Upper lobe of right lung (tissue), 1 donor: ENCODE measurements at places on chromosomes 1 and 21. TPM values are rescaled to one million over a fixed set of nuclear protein-coding genes. Genes with fewer than 3 reads are reported as not detected.

Gene SLC25A34
- total RNA-seq, result 3.0 TPM

Gene IGSF21
- total RNA-seq, result 3.2 TPM

Gene GNG4
- not detected for total RNA-seq

GRCh38 chr21:15242906-15243305 lies 178.1 kb upstream of the NRIP1 start:
- no peak for DNase-seq

Gene SYCP1
- not detected for total RNA-seq

Gene SMIM1
- total RNA-seq, result 9.3 TPM

Gene INAVA
- total RNA-seq, result 9.0 TPM

DNA sequence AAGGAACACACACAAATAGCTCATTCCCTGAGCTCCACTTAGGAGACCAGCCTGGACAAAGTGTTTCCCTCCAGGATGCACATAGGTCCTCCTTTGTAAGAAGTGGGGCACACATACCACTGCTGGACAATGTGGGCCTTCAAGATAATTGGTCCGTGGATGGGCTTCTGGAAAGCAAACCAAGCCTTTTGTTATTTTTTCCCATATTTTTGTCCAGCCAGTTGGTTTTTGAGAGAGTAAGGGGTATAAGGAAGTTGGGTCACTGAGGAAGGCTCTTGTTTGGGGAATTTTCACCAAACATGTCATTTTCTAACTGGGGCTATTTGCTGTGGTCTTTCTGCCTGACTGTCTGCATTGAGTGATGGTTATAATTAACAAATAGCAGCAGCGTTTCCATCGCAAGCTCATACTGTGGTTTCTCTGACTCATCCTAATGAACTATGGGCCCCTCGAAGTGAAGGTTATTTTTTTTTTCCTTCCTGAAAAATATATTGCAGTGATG lies 306.3 kb upstream of the DUSP10 start:
- DNase-seq, result no peak

DNA sequence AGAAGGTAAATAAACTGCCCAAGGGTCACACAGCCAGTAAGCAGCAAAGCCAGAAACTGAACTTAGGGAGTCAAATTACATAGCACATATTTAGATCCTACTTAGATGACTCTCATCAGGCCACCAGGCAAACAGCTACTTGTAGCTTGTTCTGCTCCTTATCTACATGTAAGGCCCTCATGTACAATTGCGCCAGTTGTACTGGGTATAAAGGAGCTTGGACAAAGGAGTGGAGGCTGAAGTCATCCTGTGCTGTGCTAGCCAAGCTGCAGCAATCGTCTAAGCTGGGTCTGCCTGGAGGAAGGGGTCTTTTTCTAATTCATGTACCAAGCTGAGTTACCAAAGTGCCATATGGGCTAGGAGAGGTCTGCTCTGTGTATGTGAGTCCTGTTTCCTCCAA lies 12.8 kb downstream of the ETNK2 start:
- DNase-seq, result no peak

DNA sequence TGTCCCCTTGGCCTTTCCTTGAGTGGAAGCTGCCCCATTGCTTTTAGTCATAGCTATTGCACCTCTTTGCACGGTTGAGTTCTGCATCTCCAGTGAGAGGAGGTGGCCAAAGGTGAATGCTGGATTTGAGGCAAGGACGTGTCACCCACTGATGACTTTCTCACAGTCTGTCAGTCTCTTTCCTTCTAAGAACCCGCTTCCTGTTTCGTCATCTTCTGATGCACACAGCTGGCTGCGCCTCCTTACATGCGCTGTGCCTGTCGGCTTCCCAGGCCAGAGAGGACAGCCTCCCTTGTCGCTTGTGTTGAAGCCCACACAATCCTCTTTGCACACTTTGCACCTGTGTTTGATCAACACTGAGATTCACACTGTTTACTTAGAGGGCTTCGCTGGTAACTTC lies 41.8 kb upstream of the PWP2 start:
- DNase-seq, result no peak

Gene SPRR2A
- total RNA-seq, result not detected

Gene TCHHL1
- total RNA-seq, result not detected

DNA sequence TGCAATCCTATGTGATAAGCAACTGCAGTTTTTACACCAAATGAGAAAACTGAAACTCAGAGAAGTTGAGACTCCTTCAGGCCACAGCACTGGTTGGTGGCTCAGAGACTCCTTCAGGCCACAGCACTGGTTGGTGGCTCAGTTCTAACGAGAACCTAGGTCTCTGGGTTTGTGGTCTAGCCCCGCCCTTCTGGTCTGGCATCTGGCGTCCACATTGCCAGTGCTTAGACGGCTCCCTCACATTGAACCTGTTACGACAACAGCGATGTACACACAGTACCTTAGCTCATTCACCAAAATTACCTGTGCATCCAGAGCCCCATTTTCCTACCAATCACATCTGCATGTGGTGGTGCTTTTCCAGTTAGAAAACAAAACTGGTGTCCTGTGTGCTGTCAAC lies 66.1 kb downstream of the NID1 start:
- no peak for DNase-seq

DNA sequence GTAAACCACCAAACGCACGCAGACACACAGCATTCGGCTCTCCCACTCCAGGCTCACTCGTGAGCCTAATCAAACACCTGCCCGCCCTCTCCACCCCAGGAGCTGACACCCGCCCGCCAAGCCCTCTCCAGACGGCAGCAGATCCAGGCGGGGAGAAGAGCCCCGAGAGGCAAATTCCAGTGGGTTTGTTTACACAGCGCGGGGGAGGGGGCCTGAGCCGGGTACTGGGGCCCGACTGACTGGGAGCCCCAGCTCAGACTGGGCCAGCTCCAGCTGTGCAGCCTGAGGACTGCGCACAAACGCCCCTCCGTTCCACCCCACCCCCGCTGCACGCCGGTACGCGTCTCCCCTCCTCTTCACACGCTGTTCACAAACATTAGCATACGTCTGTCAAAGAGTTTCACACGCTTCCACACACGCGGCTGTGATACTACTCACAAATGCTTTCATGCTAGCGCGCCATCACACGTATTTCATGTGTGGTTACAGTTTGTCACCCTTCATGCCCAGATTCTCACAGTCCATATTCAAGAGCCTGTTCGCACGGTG lies 1.0 kb upstream of the EFNA1 start:
- DNase-seq, result peak; percentile 95

GRCh38 chr1:162383516-162383915 lies 2.0 kb downstream of the C1orf226 start:
- DNase-seq, result no peak

Gene C1orf35
- 12.5 TPM for total RNA-seq

- DNase-seq, result no peak
Observed at GRCh38 chr1:11735531-11735853, 444 bp upstream of the AGTRAP start.

- DNase-seq, result no peak
Observed at GRCh38 chr1:22886211-22886610, 86.5 kb downstream of the LACTBL1 start.

- peak; percentile 90 for DNase-seq
Observed at GRCh38 chr1:960363-961131, at the start of gene KLHL17. Gene KLHL17 (plus strand): TSS chr1:960584. CDS start chr1:960694, 110 bp downstream.

Gene USP48
- total RNA-seq, result 56.4 TPM

- peak; percentile 85 for DNase-seq
Observed at GRCh38 chr1:52368383-52369172, 2.6 kb upstream of the CC2D1B start.

GRCh38 chr1:178397678-178398077 lies 99.1 kb downstream of the CLEC20A start:
- DNase-seq, result no peak

DNA sequence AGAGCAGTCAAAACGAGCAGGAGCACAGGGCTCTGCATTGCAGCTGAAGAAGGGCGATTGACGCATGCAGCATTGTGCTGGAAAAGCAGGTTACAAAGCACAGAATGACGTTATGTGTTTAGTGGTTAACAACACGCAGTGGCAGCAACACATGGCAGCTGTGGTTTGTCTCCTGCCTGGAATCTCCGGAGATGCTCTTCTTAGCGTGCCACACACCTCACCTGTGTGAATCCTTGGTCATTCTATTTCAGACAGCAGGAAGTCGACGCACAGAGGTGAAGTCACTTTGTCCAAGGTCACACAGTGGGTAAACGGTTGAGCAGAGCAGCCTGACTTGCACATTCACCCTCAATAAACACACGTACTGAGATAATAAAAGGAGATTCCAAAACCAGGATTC lies 14.7 kb downstream of the OBSCN start:
- no peak for DNase-seq

Gene MRPL24
- 41.8 TPM for total RNA-seq

- DNase-seq, result no peak
Observed at GRCh38 chr1:113675302-113675701, 84.0 kb downstream of the PHTF1 start.

DNA sequence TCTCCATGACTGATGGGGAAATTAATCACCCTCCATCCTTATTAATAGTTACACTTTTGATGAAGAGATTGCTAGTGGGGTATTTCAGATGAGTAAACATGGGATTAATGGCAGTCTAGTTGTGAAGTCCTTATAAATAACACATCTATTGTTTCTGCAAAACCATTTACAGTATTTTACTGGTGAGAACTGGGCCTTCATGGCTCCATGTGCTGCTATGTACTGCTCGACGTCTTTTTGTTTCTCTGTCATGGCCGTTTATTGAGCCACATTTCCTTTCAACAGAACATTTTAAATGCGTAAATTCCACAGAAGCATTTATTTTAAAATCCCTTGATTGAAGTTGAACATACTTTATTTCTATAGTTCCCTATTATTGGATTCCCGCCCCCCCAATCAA lies 34.5 kb downstream of the SPEN start:
- no peak for DNase-seq

DNA sequence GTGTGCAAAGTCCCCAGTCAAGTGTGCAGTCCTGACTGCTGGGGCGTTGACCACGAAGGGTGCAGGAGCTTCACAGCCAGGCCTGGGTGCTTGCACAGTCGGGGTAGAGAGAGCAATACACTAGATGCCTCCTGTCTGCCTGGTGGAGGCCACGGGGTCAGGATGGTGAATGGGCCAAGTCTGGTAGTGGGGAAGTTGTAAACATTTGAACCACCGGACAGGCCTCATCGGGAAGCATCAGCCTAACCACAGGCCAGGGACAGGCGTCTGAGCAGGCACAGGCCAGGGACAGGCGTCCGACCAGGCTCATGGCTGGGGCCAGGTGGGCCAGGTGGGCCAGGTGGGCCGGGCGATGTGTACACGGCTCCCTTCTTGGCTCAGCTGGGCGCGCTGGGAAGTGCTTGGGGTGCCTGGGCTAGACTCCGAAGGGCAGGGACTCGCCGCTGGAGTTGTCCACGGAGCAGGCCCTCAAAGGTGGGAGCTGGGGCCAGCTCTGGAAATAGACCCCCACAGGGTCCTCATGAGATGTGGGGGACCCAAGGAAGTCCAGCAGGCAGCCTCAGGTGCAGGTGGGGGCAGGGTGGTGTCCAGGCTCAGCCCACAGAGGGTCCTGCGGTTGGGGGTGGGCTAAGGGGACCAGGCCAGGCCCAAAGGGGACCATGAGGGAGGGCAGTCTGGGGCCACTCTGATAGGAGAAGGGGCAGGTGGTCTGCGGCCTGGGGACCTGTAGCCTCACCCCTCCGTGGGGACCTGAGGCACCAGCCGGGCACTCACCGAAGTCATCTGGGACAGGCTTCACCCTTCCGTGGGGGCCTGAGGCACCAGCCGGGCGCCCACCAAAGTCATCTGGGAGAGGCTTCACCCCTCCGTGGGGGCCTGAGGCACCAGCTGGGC lies 15.0 kb downstream of the COL6A1 start:
- no peak for DNase-seq

Gene NCAM2
- 15.9 TPM for total RNA-seq

Gene MUL1
- 34.5 TPM for total RNA-seq

DNA sequence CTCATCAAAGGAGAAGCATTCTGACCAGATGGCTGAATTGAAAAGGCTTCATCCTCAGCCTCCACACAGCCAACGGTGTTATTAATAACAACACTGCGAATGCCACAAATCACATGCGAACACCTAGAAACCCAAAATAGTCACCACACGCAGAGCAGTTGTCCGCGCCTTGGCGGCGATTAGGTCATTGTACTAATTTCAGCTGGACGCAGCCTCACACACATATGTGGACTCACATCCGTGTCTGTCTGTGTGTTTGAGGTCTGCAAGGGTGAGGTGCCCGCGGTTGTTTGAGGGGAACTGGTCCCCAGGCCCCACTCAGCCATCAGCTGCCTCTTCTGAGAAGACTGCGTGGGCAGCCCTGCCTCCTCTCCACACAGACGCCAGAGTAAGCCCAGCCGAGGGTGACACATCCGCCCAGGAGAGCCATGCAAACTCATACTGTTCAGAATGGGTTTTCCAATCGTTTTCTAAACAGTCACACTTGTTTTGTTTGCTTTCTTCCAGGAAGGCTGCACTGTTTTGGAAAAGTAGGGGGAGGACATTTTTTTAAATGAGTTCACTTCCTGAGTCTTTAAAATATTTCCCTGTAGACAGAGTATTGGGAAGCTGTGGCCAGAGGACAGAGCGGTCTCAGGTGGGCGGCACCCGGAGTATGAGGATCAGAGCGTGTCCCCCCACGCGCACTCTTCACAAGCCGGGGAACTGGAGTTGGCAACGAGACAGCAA lies 53.4 kb downstream of the TOMM20 start:
- DNase-seq, result peak; percentile 88

DNA sequence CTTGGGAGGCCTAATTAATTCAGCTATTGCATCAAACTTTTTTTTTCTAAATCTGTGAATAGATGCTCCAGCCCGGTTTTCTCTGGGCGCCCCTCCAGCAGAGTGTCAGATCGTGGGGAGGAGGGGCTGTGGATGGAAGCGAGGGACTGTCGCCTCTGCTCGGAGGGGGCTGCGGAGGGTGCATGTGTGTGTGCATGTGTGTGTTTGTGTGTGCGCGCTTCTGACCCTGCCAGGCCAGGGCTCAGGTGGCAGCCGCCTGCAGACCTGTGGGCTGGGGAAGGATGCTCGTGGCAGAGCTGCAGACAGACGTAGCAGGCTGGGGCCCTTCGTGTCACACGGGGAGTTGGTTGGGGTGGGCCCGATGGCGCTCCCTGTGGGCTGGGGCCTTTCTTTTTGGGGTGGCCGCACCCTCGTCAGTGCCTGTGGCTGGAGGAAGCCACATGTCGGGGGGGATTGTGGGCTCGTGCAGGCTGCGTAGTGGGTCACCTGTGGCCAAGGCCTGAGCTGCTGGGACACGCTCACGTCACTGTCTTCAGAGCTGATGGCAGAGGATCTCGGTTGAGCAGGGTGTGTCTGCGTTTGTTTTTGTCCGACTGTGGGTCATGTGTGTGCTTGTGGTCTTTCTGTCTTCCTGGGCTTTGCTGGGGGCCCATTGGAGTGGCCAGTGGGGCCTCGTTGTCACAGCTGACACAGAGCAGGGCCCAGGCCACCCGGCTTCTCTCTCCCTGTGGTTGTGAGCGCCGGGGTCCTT lies 2.8 kb downstream of the SKI start:
- peak; percentile 75 for DNase-seq

GRCh38 chr21:16538405-16538804 lies 808.6 kb downstream of the USP25 start:
- DNase-seq, result no peak

Gene VSIG8
- not detected for total RNA-seq

Gene WNT2B
- 8.5 TPM for total RNA-seq

Gene HES2
- total RNA-seq, result 5.7 TPM

DNA sequence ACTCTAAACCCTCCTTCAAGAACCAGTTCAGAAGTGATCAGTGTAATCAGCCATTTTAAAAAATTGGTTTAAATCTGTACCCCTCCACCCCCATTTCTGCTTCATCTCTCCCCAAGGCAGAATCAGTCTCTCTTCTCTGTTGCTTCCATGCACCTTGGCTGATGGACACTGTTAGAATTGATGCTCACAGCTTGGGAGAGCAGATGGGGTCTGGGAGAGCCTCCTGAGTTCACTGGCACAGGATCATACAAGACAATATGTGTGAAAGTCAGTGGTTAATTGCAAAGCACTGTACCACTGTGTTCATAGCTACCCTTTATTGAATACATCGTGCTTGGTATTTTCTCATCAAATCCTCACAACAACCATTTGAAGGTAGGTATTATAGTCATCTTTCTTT lies 140.9 kb downstream of the ROR1 start:
- DNase-seq, result no peak

Gene CR2
- 0.12 TPM for total RNA-seq
